AML-193 (cell line): ENCODE measurements at places on chromosomes 11 and 22.

- no peak for DNase-seq
These were observed 926 bp downstream of the CCDC157 start for GRCh38 chr22:30357650-30358215.

DNA sequence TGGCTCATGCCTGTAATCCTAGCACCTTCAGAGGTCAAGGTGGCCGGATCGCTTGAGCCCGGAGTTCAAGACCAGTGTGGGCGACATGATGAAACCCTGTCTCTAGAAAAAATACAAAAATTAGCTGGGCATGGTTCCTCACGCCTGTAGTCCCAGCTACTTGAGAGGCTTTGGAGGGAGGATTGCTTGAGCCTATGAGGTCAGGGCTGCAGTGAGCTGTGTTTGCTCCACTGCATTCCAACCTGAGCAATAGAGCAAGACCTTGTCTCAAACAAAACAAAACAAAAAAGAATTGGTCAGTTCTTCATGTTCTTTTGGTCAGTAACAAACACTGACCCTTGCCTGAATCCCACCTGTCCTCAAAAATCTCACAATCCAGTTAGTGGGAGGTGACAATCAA is 36.7 kb upstream of the VSTM5 start:
- no peak for DNase-seq

DNA sequence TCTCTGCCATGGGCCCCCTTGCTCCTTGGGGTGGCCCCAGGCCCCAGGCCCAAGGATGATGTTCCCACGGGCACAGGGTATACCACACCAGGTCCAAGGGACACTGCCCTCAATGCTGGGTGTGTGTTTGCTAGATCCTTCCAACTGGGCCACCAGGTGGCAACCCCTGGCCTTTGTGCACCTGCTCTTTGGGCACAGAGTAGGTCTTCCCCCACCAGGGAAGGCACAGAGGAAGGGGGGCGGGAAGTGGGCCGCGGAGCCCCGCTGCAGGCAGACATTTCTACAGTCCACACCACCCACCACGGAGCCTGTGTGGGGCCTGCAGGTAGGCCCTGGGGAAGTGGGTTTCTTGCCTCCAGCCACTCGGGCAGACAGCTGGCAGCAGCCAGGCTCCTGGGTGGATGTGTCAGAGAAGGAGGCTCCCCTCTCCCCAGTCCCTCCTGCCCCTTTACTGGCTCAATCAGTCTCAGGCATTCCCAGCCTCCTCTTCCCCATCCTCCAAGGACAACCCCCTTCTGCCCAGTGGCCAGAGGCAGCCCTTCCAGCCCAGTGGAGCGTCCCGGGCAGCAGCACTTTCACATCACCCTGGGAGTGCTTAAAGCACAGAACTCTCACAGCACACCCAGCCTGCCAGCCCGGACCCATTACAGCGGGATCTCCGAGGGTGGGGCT is 21.6 kb downstream of the MAFF start:
- DNase-seq = no peak

DNA sequence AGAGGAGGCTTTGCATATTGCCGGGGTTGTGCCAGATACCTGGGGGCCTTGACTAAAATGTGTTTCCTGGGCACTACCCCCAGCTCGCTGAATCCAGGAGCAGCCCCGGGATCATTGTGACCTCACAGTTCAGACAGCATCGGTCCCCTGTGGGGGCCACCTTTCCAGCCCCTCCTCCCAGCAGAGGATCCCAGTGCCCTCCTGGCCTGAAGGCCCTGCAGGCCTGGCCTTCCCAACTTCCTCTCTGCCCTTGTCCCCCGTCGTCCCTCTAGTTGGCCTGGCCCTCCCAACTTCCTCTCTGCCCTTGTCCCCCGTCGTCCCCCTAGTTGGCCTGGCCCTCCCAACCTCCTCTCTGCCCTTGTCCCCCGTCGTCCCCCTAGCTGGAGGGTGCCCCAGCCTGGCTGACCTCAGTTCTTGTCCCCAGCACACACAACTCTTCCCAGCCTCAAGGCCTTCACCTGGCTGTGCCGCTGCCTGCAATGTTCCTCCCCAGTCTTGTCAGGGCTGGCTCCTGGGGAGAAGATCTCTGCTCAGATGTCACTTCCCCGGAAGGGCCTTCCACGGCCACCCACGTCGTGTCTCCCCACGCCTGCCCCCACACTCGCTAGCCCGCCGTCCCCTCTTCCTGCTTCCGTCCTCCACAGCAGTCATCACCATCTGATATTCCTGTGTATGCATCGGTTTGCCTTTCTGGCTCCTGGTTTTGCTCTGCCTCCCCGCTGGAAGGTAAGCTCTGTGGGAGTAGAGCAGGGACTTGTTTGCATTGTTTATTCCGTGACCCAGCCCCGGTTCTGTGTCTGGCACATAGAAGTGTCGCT is 12.6 kb upstream of the ANO1 start:
- no peak for DNase-seq

GRCh38 chr22:49538006-49538405 is 289.7 kb downstream of the BRD1 start:
- no peak for DNase-seq

GRCh38 chr11:25615841-25616240 is 716.1 kb upstream of the ANO3 start:
- DNase-seq = no peak

DNA sequence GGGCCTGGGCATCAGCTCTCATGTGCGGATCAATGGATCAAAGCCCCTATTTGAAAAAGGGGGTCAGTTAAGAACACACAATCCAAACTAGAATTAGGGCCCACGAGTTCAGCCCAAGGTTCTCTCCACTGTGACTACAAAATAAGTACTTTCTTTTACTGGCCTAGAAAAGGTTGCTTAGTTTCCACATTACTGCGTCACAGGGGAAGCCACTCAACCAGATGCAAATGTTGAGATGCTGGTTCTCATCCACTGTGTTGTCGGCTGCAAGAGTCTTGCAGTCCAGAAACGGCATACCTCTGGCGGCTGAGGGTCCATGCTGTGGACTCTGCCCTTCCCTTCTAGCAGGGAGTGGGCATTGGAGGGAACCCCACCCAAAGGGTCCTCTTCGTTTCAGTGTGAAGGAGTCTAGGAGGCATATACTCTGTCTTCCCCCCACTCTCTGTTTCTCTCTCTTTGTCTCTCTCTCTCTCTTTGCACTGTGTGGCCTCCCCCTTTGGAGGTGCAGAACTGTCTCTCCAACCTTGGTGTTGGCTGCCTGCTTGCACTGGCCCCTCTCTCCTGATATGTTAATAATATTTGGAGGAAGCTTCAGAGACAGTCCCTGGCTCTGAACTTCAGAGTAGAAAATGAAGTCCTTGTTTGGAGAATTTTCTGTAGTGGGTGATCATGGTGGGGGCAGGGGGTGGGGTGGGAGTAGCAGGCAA is 99.0 kb upstream of the NNMT start:
- DNase-seq = no peak

GRCh38 chr11:30917859-30918478 is 331.8 kb upstream of the MPPED2 start:
- peak; percentile 28 for DNase-seq

- DNase-seq = no peak
These were observed 13.7 kb upstream of the ST3GAL4 start for GRCh38 chr11:126341760-126342161.

- no peak for DNase-seq
These were observed 436.0 kb downstream of the NELL1 start for GRCh38 chr11:21105196-21105917.

GRCh38 chr22:24087071-24087795 is 76.1 kb downstream of the CABIN1 start:
- no peak for DNase-seq

DNA sequence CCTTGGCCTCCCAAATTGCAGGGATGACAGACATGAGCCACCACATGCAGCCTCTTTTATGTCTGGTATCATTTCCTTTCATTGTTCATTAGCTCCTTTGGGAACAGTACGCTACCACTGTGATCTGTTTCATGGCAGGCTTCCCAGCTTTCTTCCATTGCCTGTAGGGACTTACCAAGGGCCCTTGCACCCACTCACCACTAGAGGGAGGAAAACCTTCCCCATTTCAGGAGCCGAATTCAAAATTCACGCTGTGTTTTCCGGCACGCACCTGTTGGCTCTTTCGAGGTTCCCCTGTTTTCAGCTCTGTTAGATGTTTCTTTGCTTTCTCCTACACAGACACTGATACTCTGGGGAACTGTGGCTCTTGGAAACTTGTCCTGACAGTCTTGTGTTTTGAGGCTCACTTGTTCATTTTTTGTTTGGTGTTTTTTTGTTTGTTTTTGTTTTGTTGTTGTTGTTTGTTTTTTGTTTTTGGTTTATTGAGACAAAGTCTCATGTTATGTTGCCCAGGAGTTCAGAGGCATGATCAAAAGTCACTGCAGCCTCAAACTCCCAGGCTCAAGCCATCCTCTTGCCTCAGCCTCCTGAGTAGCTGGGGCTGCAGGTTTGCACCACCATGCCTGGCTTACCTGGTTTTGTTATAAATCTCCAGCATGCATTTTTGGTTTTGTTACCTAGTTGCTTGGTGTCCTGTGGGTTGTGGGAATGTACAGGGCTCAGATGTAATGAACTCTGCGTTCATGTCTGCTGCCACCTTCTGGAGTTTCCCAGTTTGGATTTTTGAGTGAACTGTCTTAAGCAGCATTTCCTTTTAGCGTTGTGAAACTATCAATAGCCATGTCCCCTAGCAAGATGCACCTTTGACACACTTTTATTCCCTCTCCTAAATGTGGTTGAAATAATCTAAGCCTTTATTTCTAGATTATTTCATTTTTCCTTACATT is 2.3 kb downstream of the KRTAP5-11 start:
- DNase-seq = peak; percentile 16

DNA sequence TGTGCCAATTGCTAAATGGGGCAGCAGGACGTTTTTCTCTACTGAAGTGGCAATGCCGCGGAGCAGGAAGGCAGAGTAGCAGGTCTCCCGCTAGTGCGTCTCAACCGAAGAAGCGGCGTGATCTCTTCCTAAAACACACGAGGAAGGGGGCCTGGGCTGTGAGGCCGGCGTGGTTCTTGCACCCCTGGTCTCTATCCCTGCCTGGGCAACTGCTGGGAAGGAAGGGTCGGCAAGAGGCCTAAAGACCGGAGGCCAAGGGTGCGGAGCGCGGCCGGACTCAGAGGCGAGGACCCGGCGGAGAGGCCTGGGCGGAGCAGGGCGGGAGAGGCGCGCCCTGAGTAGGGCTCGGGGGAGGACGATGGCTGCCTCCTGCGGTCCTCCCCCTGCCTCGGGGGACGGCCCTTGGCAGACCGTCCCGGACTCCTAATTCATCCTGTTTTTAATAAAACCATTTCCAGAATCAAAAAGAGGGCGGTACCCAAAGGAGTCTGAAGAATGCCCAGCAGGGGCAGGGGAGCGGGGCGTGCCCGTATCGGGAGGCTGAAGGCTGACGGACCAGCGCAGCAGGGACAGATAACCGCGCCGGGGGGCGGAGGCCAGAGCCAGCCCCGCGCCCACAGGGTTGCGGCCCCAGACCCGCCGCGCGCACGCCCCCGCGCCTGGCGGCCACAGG is 572 bp upstream of the APLP2 start:
- DNase-seq = peak; percentile 78

GRCh38 chr11:101915791-101916291 is 481 bp downstream of the ANGPTL5 start:
- DNase-seq = peak; percentile 32

GRCh38 chr11:129768356-129768755 is 47.3 kb upstream of the TMEM45B start:
- DNase-seq = no peak

DNA sequence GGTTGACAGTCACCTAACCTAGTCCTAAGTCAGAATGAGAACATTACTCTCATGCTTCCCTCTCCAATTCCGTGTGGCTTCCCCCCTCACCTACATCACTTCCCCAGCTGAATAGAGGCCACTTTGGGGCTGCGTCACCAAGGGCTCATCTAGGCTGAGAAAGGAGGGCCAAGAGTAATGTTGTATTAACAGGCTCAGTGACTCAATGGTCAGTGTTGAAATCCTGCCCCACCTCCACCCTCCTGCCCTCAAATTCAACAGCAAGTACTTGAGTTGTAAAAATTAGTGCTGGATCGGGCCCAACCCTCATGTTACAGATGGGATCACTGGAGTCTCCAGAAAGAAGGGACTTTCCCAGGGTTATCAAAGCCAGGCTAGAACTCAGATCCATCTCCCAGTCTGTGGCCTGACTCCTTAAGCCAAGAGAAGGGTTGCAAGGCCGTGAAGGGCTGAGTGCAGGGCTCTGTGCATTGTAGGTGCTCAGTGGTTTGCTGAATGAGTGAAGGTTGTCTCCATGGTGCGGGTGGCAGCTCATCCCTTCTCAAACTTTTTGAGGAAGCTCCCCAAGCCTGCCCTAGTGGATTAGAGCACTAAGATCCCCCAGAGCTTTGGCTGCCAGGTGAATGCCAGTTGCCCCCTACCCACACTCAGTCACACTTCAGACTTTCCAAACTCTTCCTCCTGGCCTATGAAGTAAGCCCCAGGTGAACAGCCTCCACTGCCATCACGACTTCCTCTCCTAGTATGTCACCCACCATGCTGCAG is 3.2 kb downstream of the DGAT2 start:
- DNase-seq = no peak

DNA sequence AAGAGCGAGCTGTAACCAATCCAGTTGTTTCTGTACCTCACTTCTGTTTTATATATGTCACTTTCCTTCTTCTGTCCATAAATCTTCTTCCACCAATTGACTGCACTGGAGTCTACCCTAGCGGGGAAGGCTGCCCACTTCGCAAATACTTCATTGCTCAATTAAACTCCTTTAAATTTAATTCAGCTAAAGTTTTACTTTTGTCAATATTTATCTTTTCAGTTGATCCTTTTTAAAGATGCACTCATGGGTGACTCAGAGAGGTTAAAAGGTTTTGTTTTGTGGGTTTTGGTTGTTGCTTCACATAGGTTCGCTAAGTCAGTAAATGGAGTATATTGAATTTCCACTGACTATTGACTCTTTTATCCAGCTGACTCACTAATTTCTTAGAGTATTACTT is 597.2 kb downstream of the DLG2 start:
- DNase-seq = no peak

DNA sequence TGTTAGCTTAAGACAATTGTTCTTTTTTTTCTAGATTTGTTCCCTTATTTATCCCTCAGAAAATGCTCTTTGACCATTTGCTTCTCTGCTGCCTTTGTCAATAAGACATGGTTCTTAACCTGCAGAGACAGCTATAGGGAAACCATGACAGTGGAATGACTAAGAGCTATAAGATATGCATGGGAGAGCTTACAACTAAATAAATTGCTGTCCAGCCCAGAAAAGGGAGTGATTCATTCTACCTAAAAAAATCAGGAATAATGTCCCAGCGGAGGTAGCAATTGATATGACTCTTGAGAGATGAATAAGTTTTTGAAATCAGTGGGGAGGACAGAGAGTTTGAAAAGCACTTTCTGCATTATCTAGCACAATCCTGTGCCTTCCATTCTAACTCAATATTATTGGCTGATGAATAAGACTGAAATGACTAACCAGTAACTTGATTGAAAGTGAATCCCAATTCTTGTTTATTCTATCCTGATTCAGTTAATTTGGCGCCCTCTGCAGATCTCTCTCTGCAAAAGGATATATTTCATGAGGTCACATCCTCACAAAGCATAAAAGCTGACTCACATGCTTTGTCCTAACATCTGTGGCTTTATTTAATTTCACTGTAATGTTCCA is 680.5 kb upstream of the API5 start:
- peak; percentile 12 for DNase-seq
